Sigmoid colon (tissue), 7 donors: ENCODE measurements at places on chromosomes 5 and 9.

DNA sequence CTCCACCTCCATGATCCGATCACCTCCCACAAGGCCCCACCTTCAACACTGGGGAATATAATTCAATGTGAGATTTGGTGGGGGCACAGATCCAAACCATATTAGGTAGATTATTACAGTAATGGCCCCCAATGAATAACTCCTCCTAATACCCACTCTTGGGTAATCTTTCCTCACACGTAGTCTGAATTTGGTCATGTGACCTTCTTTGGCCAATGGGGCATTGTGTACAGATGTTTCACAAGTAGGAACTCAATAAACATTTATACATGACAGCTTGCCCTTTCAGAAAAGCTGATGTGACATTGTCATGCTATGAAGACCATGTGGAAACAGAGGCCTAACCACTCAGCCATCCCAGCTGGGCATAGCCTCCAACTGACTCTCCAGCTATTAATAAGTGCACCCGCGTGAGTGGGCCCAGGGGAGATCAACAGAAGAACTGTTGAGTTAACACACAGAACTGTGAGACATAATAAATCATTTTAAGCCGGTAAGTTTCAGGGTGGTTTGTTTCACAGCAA lies 10.6 kb downstream of the GPR150 start:
- no peaks in the 10 kb centered on the region for H3K27me3 ChIP-seq

DNA sequence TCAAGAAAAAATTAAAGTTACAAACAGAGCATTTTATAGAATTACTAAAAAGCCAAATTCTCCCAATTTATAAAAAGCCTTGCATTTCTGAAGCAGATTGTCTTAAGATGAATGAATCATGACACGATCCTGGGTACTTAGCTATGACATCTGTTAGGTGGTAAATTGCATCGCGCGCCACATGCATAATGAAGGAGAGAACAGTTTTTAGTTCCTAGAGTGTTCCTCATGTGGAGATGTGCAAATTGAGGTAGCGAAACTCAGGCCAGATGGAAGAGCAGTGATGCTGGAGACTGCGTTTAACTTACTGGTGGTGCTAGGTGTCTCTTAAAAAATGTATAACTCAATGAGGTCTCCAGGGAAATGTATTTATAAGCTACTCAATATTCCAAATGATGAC lies 516.1 kb downstream of the EFNA5 start:
- H3K36me3 ChIP-seq = no peaks in the 10 kb centered on the region
- no peak overlapping the region for H3K27ac ChIP-seq
- DNase-seq = no peak

DNA sequence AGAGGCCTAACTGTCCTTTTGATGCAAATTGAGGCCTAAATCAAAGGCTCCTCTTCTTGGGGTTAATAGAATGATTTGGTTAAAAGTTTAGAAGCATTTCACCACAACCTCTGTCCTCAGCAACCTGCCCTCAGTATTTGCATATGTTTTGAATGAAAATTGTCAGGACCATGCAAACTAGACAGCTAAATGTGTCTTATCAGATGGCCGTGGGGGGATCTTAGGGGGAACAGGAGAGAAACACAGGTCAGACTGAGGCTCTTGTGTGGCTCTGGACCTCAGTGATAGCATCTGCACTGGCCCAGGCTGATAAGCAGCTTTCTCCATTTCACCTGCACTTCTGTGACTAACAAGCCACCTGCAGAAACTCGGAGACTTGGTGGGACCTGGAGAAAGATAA lies 49.0 kb downstream of the FOXI1 start:
- H3K27ac ChIP-seq = no peak overlapping the region
- no peaks in the 10 kb centered on the region for H3K27me3 ChIP-seq
- no peaks in the 10 kb centered on the region for H3K36me3 ChIP-seq
- no peak overlapping the region for H3K4me3 ChIP-seq
- no peak for DNase-seq

DNA sequence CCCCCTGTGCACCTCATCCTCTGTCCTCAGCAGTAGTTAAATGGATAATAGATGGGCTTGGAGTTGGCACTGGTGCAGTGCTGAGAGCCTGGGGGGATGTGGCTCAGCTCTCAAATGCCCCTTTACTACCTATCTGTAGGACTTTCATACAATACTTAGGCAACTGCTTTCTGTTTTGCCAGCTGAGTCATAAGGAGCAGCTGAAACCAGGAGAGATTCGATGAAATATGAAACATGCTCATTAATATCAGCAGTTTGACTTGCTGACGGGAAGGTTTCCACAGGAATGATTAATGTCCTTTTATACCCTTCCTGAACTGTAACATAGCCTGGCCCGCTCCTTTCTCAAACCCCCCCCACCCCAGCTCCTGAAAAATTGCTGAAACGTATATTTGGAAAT lies 142.6 kb downstream of the SAXO1 start:
- no peak for DNase-seq
- no peaks in the 10 kb centered on the region for H3K27me3 ChIP-seq
- H3K4me1 ChIP-seq = peaks cover 7% of the 10 kb centered on the region
- H3K27ac ChIP-seq = no peak overlapping the region
- H3K36me3 ChIP-seq = peaks cover 4% of the 10 kb centered on the region
- H3K4me3 ChIP-seq = no peak overlapping the region

DNA sequence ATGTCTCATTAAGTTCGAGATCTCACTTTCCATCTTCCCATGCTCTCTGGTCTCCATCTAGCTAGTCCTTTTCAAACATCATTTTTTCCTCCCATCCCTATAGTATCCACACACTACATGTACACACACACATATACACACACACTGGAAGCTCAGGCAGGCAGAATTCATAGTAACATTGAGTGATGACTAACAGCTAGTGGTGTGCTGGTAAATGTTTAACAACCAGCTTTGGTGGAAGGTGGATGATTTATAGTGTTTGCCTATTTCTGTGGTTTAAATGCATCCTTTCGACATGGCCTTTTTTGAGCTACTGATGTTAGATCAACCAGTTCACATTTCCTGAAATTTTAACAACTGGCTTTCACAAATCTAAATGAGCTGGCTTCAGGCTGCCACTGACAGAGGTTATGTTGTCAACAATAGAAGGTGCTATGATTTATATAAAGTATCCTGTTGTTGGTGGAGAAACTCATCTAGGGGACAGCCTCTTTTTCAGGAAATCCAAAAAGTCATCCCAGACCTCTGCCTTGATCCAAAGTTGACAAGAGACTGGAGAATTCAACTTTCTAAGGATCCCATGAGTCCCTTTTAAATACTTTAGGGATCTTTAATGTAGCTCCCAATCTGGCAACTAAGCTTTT lies 117.8 kb downstream of the CCDC192 start:
- DNase-seq = no peak
- no peaks in the 10 kb centered on the region for H3K27me3 ChIP-seq
- no peak overlapping the region for H3K4me3 ChIP-seq
- peaks cover 20% of the 10 kb centered on the region for H3K4me1 ChIP-seq
- H3K36me3 ChIP-seq = no peaks in the 10 kb centered on the region
- H3K27ac ChIP-seq = no peak overlapping the region
